Pericardium fibroblast (primary cell): ENCODE measurements at places on chromosomes 11 and 22. TPM values are rescaled to one million over a fixed set of nuclear protein-coding genes. Genes with fewer than 3 reads are reported as not detected.

MEI1 gene
- 6.7 TPM in 1 of 2 replicates, not detected in the other for total RNA-seq

HPX gene
- not detected in 2 replicates for total RNA-seq

ADAMTS15 gene
- total RNA-seq, result 51.1 and 79.0 TPM in 2 replicates

IGSF9B gene
- total RNA-seq, result 0.51 and 1.6 TPM in 2 replicates

TRIM49 gene
- total RNA-seq, result not detected in 2 replicates

C11orf16 gene
- not detected in 2 replicates for total RNA-seq

MICALL1 gene
- total RNA-seq, result 30.6 and 31.7 TPM in 2 replicates

CCDC157 gene
- total RNA-seq, result 0.17 and 3.2 TPM in 2 replicates

MYO7A gene
- 0.23 and 0.51 TPM in 2 replicates for total RNA-seq

CAPN1 gene
- total RNA-seq, result 168 and 189 TPM in 2 replicates

HORMAD2 gene
- not detected in 2 replicates for total RNA-seq

MISFA gene
- total RNA-seq, result not detected in 2 replicates

OR51B2 gene
- not detected in 2 replicates for total RNA-seq

TRABD gene
- total RNA-seq, result 21.9 and 26.9 TPM in 2 replicates

KCNJ1 gene
- total RNA-seq, result not detected in 2 replicates

SCN4B gene
- not detected in 2 replicates for total RNA-seq

CHST1 gene
- 6.3 and 7.2 TPM in 2 replicates for total RNA-seq

CRYBB2 gene
- not detected in 2 replicates for total RNA-seq

MTMR3 gene
- 13.4 and 18.1 TPM in 2 replicates for total RNA-seq

MOV10L1 gene
- total RNA-seq, result 2.9 and 5.1 TPM in 2 replicates

MOB2 gene
- 13.2 and 22.9 TPM in 2 replicates for total RNA-seq

LDHAL6A gene
- not detected in 2 replicates for total RNA-seq

ANKK1 gene
- 0.12 TPM in 1 of 2 replicates, not detected in the other for total RNA-seq

OR52N4 gene
- not detected in 2 replicates for total RNA-seq

TBX10 gene
- total RNA-seq, result not detected in 2 replicates

BEST1 gene
- total RNA-seq, result 1.5 and 3.7 TPM in 2 replicates

PGA5 gene
- not detected in 2 replicates for total RNA-seq

OR52B4 gene
- not detected in 2 replicates for total RNA-seq

KIF18A gene
- total RNA-seq, result 0.17 and 0.47 TPM in 2 replicates

PHF21B gene
- not detected in 2 replicates for total RNA-seq

SPI1 gene
- total RNA-seq, result not detected in 2 replicates

MPZL2 gene
- total RNA-seq, result not detected in 2 replicates

APOBEC3C gene
- total RNA-seq, result 15.9 and 30.5 TPM in 2 replicates

SERPINH1 gene
- 2,236 and 2,744 TPM in 2 replicates for total RNA-seq

KDELR3 gene
- total RNA-seq, result 76.3 and 118 TPM in 2 replicates

C22orf42 gene
- total RNA-seq, result not detected in 2 replicates

PSMA1 gene
- total RNA-seq, result 122 and 124 TPM in 2 replicates

TMPRSS5 gene
- not detected in 2 replicates for total RNA-seq

FGF19 gene
- total RNA-seq, result not detected in 2 replicates

TBRG1 gene
- total RNA-seq, result 16.8 and 23.3 TPM in 2 replicates

OR4A16 gene
- total RNA-seq, result not detected in 2 replicates

B4GALNT4 gene
- total RNA-seq, result 3.0 and 28.3 TPM in 2 replicates

ARVCF gene
- total RNA-seq, result 14.5 and 18.3 TPM in 2 replicates

MAPK8IP1 gene
- 8.6 and 10.0 TPM in 2 replicates for total RNA-seq

GNAZ gene
- total RNA-seq, result 0.26 and 0.93 TPM in 2 replicates

INSC gene
- 0.17 TPM in 1 of 2 replicates, not detected in the other for total RNA-seq

OR8A1 gene
- total RNA-seq, result not detected in 2 replicates

PARVG gene
- not detected in 2 replicates for total RNA-seq

CD3E gene
- total RNA-seq, result not detected in 2 replicates

ILK gene
- 101 and 178 TPM in 2 replicates for total RNA-seq

PKDREJ gene
- under 0.01 TPM in 1 of 2 replicates, not detected in the other for total RNA-seq

CHRM4 gene
- total RNA-seq, result 0.12 TPM in 1 of 2 replicates, not detected in the other

KRTAP5-3 gene
- total RNA-seq, result not detected in 2 replicates

OR2D2 gene
- 3.1 TPM in 1 of 2 replicates, not detected in the other for total RNA-seq

UBQLN3 gene
- total RNA-seq, result not detected in 2 replicates

CCDC116 gene
- not detected in 2 replicates for total RNA-seq

CHRDL2 gene
- not detected in 2 replicates for total RNA-seq

RASL10A gene
- not detected in 2 replicates for total RNA-seq

TSPAN32 gene
- 0.82 TPM in 1 of 2 replicates, not detected in the other for total RNA-seq

HTR3B gene
- not detected in 2 replicates for total RNA-seq
